MM.1S (cell line): ENCODE measurements at places on chromosomes 7 and 10.
A peak's percentile ranks its signal among the peaks of the same experiment; 100 is the strongest.

- no peak for DNase-seq
Observed at GRCh38 chr7:81159402-81159801, 240.6 kb upstream of the SEMA3C start.

DNA sequence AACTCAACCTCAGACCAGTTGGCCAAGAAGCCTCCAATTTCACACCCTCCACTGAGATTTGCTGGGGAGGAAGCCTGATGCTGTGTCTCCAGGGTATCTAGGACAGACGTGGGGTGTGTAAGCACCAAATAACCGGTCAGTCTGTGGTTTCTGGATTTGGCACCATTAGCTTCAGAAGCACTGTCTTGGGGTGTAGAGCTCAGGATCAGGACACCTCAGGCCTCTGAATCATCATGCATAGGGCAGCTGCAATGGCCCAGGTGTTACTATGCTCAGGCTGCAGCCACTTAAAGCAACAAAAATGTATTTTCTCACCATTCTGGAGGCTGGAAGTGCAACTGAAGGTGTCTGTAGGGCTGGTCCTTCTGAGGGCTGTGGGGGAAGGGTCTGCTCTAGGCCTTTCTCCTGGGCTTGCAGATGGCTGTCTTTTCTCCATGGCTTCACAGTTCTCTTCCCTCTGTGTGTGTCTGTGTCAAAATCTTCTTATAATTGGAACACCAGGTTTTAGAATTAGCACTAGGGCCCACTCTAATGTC lies 73.4 kb upstream of the SEPHS1 start:
- DNase-seq, result no peak

- DNase-seq, result no peak
Observed at GRCh38 chr10:112189465-112189864, 5.9 kb upstream of the GPAM start.

DNA sequence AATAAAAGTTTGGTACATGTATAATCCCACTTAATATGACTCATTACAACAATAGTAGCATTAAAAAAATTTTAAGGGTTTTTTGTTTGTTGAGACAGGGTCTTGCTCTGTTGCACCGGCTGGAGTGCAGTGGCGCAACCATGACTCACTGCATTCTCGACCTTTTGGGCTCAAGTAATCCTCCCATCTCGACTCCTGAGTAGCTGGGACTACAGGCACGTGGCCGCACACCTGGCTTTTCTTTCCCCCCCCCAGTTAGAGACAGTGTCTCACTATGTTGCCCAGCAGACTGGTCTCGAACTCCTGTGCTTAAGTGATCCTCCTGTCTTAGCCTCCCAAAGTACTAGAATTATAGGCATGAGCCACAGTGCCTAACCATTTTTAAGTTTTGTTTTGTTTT lies 40.7 kb downstream of the KMT2C start:
- DNase-seq, result no peak

DNA sequence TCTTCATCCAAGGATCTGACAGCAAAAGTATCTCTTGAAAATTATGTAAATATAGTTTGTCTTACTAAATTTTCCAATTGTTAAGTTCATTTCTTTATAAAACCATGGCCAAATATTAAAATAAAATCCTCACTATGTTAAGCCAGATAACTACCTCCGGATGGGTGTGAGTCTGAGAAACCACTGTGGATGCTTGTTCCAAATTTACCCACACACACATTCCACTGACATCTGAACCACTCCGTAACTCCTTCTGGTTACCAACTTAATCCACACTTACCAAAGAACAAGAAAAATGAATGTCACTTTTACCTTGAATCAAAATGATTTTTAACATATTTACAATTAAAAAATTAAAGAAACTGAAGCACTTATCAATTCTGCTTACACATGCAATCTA lies 19.7 kb downstream of the CYTH3 start:
- DNase-seq, result no peak

GRCh38 chr7:41097501-41097900 lies 605.4 kb downstream of the INHBA start:
- no peak for DNase-seq

DNA sequence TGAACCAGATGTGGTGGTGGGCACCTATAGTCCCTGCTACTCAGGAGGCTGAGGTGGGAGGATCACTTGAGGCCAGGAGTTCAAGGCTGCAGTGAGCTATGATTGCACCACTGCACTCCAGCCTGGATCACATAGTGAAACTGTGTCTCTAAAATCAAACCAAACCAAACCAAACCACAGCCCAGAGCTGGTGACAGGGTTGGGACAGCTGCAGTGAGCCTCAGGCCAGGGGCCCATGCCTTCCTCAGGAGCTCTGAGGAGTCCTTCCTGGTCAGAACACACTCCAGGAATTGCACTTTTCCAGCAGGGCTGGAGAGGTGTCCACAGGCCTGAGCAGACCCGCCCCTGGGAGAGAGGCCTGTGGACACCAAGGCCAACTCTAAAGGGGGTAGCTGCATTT lies 32.5 kb upstream of the OCM2 start:
- DNase-seq, result no peak

GRCh38 chr7:116630932-116631671 lies 40.9 kb upstream of the MET start:
- DNase-seq, result peak; percentile 67

DNA sequence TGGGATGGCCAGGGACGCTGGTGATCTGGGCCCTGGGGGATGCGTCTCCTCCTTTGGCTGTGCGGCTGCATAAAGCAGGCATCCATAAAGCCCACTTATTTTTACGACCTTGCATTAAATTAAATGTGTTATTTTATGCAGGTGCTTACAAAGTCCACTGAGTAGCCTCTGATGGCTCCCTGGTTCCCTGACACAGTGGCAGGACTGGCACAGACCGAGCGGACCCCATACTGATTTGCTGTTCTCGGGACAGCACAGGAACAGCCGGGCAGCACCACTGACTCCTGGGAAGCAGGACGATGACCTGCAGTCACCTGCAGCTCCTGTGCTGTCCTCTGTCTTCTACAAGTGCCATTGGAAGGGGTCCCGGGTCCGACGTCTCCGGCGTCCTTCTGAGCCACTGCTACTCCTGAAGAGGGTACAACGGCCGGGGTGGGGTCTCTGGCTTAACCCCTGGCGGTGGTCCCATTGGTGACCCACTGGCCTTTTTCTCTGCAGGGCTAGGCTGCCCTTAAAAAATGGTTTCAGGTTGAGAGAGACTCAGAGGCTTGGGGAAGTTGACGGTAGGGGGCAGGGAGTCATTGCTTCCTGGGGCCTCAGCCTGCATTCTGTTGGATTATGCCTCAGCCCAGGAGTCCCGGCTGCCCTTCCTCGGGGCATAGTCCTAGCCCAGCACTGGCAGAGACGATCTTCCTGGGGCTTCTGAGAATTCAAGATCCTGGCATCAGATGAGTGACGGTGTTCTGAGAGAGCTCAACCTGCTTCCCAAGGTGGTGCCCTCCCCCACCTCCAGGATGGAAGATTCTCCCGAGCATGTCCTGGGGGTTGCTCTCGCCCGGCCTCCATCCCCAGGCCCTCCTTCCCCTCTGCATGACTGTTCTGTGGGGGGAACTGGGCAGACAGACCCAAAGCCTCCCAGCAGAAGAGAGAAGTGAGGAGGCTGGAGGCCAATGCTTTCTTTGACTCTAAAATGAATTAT lies 330.1 kb downstream of the ADARB2 start:
- DNase-seq, result no peak

- DNase-seq, result no peak
Observed at GRCh38 chr7:2224934-2225333, 7.8 kb downstream of the MAD1L1 start.

DNA sequence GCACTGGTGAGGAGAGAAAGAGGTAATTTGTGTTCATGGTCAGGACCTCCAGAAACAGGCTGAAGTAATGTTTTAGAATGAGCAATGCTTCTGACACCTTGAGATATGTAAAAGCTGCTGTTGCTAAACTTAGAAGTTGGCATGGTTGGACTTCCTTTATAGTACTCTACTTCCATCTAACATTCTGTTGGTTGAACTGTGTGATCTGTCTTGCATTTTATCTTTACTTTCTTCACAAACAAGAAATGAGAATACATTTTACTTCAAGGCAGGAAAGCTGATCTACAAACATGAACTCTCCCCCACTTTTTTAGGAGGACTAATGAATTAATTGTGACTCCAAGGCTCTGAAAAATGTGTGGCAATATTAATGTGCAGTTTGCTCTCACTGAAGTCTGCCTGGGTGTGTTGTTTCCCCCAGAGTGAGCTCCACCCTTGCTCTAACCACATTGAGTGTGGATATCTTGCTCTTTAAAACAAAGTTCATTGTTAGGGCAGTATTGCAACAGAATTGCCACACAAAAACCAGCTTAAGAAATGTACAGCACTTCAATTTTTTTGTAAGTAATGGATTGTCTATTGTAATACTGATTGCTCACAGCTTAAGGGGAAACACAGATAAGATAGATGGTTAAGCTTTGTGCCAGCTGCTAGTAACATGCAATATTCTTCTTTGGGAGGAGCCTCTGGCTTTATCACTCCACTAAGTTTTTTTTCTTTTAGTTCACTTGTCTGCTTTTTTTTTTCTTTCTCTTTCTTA lies 69.0 kb downstream of the ADD3 start:
- DNase-seq, result peak; percentile 52

DNA sequence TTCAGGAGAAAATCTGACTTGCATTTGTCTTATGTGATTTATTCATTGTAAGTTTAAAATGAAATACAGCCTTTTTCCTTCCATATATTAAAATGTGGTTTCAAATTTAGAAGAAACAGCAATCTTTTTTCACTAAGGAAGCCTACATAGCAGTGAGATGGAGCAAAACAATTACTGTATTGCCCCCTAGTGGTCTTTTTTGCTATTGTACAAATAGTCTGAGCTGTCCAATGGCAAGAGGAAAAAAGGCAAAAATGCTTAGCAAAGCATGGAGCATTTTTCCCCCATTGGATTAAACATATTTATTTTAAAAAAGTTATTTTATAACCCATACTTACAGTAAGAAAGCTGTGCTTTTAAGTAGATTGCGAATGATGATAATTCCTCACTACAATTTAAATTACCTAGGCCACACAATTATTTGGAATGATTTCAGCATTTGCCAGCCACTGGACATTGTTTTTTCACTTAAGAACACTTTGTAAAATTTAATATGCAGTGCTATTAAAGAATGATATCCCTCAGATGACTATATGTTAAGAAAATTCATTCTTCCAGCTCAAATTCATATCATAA lies 119.5 kb downstream of the CPED1 start:
- peak; percentile 74 for DNase-seq

GRCh38 chr10:101014230-101014884 lies 14.7 kb downstream of the LZTS2 start:
- peak; percentile 62 for DNase-seq

GRCh38 chr7:15199482-15199881 lies 296.9 kb upstream of the DGKB start:
- peak; percentile 33 for DNase-seq

DNA sequence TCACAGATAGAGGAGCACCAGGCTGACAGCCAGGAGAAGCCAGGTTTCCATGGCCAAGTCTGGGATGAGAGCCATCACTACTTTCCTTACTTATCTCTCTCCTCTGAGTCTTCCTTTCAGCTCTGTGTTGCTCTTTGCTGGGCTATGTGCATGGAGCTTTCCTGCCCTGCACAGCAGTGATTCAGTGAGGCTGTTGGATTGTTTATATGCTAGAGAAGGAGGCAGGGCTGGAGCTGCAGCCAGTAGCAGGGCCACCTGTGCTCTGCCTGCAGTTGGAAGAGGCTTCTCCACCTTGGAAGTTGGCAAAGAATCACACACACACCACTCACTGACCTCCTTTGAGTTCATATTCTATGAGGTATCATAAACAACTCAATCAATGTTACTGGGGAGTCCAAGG lies at the start of gene CYP3A4:
TSS of gene CYP3A4 (minus strand) at position 178 of the 400 bp plus-strand sequence. CDS start at position 75, 103 bp downstream.
- DNase-seq, result no peak

DNA sequence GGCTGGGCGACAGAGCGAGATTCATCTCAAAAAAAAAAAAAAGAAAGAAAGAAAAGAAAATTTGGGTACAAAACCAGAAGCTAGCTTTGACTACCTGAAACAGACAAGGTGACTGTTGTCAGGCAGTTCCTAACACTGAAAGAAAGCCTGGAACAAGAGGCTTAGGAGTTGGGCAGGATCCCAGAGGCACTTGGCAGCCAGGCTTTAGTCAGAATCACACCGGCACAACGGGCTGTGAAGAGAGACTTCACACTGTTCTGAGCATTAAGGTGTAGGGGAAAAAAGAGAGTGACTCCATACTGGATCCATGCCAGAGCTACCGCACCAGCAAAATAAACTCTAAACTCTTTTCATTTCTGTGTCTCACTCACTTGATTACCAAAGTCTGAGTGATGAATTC lies 130.8 kb downstream of the ZNF467 start:
- no peak for DNase-seq

DNA sequence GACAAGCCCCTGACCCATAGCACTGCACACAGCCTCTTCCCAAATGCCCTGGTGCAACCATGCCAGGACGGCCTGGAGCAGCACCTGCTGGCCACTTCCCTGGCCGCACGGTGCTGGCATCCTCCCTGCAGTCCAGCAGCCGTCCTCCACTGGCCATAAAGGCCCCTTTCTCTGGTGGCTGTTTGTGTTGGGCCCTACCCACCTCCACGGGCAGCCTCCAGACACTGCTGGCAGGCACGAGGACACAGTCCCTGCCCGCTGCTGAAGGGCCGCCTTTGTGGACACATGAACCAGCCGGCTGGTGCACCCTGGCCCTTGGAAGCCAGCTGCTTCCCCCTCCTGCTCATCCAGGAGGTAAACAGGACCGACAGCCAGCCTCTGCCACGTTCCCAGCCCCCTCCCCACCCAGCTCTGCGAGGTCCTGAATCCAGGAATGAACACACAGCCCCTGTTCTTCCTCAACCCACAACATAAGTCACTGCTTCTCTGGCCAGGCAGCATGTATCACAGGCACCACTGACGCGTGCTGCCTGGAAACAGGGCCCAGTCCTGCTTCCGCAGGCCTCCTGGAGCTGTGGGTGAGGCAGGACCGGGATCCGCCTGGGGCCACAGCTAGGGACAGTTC lies 43.8 kb downstream of the SPOCK2 start:
- no peak for DNase-seq

- DNase-seq, result no peak
Observed at GRCh38 chr7:155402941-155403340, 55.0 kb upstream of the EN2 start.

GRCh38 chr7:12291870-12292269 lies 80.8 kb downstream of the TMEM106B start:
- DNase-seq, result peak; percentile 27

DNA sequence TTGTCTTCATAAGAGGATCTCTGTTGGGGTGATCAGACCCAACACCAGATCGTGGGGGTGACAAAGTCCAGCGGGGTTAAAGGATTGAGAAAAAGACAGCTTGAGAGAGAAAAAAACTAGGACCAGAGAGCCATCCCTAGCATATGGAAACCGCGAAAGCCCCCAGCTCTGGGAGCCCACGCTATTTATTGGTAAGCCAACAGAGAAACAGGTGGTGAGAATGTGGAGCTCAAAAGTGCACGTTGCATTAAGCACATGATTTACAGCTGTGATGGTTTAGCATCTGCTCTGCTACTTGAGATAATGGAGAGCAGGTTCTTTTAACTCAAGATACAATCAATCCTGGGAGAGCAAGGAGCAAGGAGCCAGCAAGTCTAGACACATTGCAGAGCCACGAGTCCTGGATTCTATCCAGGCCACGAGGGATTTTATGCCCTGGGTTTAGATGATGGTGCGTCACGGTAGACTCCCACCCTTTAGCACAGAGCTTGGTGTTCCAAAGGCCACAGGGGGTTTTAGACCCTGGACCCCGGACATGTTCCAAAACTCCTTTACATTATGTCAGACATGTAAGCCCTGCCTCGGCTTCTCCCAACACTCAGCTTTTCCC lies 755.2 kb upstream of the SORCS1 start:
- DNase-seq, result no peak
